ENCODE measurements at places on chromosomes 13 and 19.

GRCh38 chr19:5824751-5825150, 14.8 kb downstream of the FUT6 start:
- no peak for DNase-seq

- DNase-seq = no peak
Measured at GRCh38 chr13:59458908-59459579, 704.7 kb downstream of the DIAPH3 start.

DNA sequence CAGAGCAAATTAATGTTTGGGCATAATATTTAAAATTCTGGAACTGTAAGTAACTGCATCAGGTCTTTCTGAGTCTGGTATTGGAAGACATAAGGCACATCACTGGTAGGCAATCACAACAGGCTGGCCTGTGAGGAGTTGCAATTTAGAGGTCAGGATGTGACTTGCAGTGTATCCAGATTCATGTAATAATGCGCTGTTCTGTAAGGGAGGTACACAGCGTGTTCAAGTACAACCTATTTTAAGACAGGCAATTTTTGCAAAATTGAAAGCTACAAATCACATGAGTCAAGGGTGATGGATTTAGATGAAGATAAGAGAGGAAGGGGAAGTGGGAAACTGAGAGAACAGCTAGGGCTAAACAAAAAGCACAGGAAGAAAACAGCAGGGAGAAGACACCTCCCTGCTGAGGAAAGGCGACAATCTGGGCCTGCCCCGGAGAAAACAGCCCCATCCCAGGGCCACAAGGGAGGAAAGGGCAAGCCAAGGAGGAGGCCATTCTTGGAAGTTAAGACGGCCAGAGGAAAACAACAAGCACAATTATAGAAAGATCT, 138.1 kb downstream of the LACC1 start:
- DNase-seq = no peak

- DNase-seq = no peak
Measured at GRCh38 chr19:49213791-49214190, 56.2 kb downstream of the TRPM4 start.

- DNase-seq = no peak
Measured at GRCh38 chr13:41312176-41312500, 1.1 kb downstream of the NAA16 start.

- no peak for DNase-seq
Measured at GRCh38 chr13:99991013-99991827, 9.6 kb downstream of the ZIC2 start.

DNA sequence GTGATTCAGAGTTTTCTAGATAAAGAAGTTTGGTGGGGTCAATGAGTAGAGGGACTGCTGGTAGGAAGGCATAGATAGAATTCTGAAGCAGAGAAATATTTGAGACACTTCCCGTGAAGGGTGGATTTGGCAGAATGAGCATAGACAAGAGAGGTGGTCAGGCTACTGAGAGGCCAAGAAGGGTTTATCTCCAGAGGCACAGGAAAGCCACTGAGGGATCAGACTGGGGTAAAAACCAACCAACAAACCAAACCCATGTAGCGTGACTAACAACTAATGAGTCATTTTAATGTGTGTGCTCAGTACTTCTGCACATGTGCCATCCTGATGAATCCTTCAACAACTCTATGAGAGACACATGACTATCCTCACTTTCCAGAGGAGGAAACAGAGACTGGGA, 60.0 kb upstream of the SERP2 start:
- DNase-seq = no peak

GRCh38 chr13:92365904-92366303, 860.7 kb upstream of the GPC6 start:
- DNase-seq = no peak

- no peak for DNase-seq
Measured at GRCh38 chr19:33114312-33114711, 17.6 kb upstream of the WDR88 start.

GRCh38 chr19:7328647-7329046, 20.1 kb upstream of the ARHGEF18 start:
- DNase-seq = no peak

GRCh38 chr13:80437231-80437630, 96.3 kb upstream of the SPRY2 start:
- DNase-seq = no peak

- DNase-seq = no peak
Measured at GRCh38 chr13:53238261-53238660, 209.6 kb downstream of the OLFM4 start.

- no peak for DNase-seq
Measured at GRCh38 chr13:48334534-48335127, 31.1 kb downstream of the RB1 start.

- peak; percentile 46 for DNase-seq
Measured at GRCh38 chr13:99657848-99658260, 156.6 kb downstream of the TM9SF2 start.

- no peak for DNase-seq
Measured at GRCh38 chr13:39298951-39299350, 260.7 kb downstream of the NHLRC3 start.

DNA sequence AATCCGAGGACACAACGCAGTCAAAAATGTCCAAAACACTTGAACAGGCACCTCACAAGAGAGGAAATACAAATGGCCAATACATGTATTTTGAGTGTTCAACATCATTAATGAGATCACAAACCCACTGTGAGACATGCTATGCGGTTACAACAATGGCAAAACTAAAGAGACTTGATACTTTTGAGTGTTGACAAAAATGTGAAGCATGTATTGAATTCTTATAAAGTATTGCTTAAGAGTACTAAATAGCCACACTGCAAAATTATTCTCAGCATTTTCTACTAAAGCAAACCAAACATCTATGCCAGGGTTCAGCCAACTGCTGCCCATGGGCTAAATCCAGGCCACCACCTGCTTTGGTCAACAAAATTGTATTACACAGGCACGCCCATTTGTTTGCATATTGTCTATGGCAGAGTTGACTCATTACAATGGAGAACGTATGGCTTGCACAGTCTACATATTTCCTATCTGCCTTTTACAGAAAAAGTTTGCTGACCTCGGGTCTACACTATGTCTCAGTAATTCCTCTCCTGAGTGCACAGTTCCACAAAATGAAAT, 135.3 kb downstream of the B3GLCT start:
- no peak for DNase-seq

DNA sequence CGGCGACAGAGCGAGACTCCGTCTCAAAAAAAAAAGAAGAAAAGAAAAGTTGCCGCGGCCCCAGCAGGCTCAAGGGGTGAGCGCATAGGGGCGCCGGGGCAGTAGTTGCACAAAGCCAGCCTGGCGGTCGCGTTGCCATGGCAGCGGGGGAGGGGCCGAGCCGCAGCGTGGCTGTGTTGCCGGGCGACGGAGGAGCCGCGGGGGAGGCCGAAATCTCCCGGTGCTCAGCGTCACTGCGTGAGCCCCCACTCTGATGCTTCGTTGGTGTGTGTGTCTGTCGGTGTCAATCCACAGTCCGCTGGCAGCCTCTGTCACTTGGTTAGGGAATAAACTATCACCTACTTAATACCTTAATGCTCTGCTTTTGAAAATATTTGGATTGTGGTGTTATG, 82.9 kb upstream of the C1QTNF9B start:
- peak; percentile 45 for DNase-seq

DNA sequence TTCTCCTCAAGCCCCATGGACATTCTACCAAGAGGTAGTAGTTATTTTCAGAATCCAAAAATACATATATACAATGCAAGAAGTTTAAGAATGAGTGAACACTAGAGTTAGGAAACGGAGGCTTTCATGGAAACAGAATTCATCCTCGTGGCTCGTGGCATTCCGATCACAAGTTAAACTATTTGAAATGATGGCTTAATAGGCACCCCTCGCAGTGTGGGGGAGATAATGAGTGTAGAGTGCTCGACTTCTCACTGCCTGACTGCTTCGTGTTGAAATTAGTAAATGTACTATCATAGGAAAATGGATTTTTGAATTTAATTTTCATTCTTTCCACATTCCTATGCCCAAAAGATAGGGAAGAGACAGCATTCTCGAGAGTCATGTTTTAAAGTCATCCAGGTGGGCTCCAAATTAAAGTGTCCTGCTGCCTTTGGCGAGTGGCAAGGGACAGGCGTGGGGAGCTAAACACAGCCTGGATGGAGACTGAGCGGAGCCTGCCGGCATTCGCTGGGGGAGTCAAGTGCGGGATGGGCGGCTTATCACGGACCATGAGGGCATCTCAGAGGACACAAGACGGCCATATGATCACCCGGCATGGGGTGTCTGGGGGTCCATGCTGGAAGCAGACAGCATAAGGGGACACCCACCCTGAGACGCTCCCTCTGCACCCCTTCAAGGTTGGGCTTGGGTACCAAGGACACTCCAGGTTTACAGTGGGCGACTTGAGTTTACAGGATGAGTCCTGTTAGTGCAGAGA, 165.2 kb downstream of the TEX29 start:
- DNase-seq = no peak

DNA sequence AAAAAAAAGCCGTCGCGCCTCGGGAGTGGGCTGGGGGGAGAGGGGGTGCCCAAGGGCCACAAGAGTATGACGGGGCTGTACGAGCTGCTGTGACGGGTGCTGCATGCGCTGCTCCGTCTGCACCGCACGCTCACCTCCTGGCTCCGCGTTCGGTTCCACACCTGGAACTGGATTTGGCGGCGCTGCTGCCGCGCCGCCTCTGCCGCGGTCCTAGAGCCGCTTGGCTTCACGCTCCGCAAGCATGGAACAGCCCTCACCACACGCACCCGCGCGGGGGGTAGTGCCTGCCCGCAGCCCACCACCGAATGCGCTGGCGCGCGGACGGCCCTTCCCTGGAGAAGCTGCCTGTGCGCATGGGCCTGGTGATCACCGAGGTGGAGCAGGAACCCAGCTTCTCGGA, 18.8 kb downstream of the C1QTNF9 start:
- no peak for DNase-seq

DNA sequence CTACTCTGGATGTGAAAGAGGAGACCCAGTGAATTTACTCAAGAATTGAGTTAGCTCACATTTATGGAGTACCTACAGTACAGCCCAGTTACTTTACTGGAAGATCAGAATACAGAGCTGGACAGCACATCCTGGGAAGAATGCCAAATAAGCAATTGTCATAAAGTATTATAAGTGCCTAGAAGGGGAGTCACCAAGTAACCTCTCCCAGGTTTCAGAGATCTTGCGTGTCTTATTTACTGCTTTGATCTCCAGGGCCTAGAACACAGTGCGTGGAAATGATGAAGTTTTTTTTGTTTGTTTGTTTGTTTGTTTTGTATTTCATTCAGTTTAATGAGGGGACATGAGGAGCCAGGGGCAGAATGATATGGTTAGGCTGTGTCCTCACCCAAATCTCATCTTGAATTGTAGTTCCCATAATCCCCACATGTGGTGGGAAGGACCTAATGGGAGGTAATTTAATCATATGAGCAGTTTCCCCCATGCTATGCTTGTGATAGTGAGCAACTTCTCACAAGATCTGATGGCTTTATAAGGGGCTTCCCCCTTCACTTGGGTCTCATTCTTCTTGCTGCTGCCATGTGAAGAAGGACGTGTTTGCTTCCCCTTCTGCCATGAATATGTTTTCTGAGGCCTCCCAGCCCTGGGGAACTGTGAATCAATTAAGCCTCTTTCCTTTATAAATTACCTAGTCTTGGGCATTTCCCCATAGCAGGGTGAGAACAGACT, 5.2 kb downstream of the GARRE1 start:
- DNase-seq = no peak

DNA sequence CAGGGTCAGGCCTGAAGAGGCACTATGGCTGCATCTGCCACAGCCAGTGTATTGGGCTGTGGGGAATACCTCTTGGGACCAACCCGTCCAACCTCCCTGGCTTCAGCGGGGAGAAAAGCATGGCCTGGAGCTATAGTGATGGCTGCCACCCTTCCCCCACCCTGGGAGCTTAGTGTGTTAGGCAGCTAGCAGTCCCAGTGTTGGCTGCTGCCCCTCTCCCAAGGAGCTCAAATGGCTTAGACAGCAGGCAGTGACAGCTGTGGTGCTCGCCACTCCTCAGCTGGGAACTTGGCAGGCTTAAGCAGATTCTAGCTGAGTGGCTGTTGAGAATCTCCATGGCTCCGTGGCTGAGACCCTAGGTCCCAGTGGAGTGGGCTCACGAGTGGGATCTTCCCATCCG, 19.7 kb downstream of the ACOD1 start:
- DNase-seq = no peak

- no peak for DNase-seq
Measured at GRCh38 chr13:95955719-95956118, 97.5 kb downstream of the UGGT2 start.

GRCh38 chr13:109713681-109714080, 72.7 kb downstream of the IRS2 start:
- DNase-seq = no peak

- DNase-seq = no peak
Measured at GRCh38 chr13:35285677-35286076, 190.8 kb downstream of the MAB21L1 start.

DNA sequence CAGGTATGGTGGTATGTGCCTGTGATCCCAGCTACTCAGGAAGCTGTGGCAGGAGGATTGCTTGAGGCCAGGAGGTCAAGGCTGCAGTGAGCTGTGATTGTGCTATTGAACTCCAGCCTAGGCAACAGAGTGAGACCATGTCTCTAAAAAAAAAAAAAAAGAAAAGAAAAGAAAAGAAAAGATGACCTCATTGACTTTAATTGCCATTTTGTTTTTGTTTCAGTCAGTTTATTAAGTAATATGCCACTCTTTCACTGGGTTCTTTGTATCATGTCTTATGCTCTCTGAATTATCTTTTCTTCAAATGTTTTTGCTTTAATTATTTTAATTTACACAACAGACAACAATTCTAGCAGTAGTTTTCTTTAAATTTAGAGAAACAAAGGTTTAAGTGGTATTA, 293.8 kb downstream of the TSHZ3 start:
- DNase-seq = no peak

DNA sequence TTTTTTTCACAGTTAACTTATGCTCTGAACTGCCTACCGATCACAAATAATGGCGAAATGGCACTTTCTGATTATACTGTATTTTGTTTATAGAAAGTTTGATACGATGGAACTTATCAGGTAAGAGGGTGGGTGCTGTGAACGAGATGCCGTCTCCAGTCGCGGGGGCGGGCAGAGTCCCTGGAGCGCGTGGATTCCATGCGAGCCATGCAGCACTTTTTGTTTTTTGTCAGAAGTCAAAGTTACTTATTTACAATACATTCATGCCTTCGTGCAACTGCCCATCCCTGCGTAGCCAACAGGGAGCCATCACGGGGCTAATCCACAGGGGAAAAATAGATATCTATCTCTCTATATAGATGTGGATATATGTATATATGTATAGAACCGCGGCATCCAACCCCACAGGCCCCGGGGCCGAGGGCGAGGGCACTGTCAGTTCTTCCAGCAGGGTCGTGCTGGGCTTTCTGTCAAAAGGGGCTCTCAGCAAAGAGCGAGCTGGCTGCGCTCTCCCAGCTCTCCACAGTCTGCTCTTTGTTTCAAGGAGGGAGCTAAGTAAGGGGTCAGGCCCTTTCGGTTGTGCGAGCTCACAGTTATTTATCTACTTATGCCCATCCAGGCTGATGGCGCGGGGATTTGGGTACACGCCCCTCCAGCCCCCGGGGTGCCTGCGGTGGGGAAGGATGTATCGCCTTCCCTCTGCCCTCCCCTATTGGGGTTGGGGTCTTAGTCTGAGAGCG, 3.4 kb downstream of the SLITRK1 start:
- DNase-seq = no peak

GRCh38 chr19:1653300-1653628, 849 bp upstream of the TCF3 start:
- no peak for DNase-seq

GRCh38 chr13:73656863-73657262, 477.3 kb downstream of the KLF12 start:
- DNase-seq = no peak
